ENCODE measurements at places on chromosomes 2 and 18.

GRCh38 chr2:37829202-37829601 lies 95.9 kb upstream of the RMDN2 start:
- DNase-seq = no peak

- DNase-seq = no peak
- no peak overlapping the region for H3K4me3 ChIP-seq
- no peak overlapping the region for H3K27ac ChIP-seq
- no peaks in the 10 kb centered on the region for H3K4me1 ChIP-seq
Measured at GRCh38 chr18:35983818-35984217, 11.3 kb downstream of the RMP24 start.

DNA sequence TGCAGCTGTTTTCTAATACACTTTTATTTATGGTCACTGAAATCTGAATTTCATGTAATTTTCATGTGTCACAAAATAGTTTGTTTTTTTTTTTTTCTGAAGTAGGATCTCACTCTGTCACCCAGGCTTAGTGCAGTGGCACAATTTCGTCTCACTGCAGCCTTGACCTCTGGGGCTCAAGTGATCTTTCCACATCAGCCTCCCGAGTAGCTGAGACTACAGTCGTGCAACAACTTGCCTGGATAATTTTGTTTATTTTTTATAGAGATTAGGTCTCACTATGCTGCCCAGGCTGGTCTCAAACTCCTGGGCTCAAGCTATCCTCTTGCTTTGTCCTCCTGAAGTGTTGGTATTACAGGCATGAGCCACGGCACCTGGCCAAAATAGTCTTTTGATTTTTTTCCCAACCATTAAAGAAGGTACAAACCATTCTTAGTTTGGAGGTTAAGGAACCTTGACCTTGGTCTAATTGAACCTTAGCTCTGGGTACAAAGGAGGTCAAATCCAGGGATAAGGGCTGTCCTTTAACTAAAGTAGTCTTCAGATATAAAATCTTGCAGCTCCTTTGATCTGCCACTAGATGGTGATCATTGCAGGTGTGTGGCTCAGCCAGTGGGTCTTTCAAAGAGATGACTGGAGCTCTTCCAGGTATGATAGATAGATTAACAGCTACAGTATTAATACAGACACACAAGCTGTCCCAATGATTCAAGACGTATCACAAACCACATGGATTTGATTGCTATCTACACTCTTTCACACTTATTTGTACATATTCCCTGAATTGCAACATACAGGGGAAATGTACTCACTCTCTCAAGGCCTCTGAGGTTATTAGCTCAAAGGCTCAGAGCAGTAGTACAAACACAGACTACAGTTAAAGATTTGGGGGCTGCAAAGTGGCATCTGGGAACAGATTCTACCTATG lies 4.7 kb upstream of the KRCC1 start:
- peaks cover 10% of the 10 kb centered on the region for H3K4me1 ChIP-seq
- H3K36me3 ChIP-seq = no peaks in the 10 kb centered on the region
- H3K27me3 ChIP-seq = no peaks in the 10 kb centered on the region
- no peak overlapping the region for H3K27ac ChIP-seq
- peak; percentile 39 for DNase-seq

- no peak for DNase-seq
- H3K27ac ChIP-seq = no peak overlapping the region
- no peaks in the 10 kb centered on the region for H3K27me3 ChIP-seq
- no peak overlapping the region for H3K4me3 ChIP-seq
Measured at GRCh38 chr2:121605820-121606733, 43.2 kb downstream of the CLASP1 start.

DNA sequence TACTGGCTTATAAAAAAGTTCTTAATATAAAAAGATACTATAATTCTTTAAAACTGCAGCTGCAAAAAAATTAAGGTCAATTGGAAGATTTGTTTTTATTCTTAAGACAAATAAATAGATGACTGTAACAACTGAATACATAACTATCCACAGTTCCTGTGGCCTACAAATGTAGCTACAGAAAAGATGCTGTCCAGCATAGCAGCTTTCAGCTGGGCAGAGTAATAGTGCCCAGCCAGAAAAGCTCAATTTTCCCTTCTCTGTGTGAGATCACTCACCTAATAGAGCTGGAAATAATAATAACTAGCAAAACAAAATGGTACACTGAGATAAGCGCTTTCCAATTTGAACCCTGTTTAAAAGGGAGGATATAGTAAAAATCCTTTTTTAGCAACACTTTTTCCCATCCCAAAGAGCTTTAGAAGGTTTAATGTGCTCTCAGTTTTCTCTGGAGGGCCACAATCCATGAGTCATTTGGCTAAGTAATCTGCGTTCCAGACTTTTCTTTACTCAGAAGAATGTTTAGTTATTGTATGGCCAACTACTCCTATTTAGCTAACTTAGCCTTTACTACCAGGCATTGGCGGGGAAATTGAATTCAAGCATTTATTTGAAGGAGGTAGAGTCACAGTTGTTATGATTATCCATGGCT lies 158.1 kb upstream of the SLC39A10 start:
- no peaks in the 10 kb centered on the region for H3K27me3 ChIP-seq
- H3K4me1 ChIP-seq = peaks cover 55% of the 10 kb centered on the region
- no peak for DNase-seq
- H3K4me3 ChIP-seq = no peak overlapping the region
- H3K27ac ChIP-seq = no peak overlapping the region
- H3K36me3 ChIP-seq = no peaks in the 10 kb centered on the region

GRCh38 chr2:207042841-207043240 lies 103.5 kb downstream of the CPO start:
- DNase-seq = no peak
- no peaks in the 10 kb centered on the region for H3K36me3 ChIP-seq
- H3K4me3 ChIP-seq = no peak overlapping the region
- peaks cover 3% of the 10 kb centered on the region for H3K27me3 ChIP-seq

- H3K4me3 ChIP-seq = no peak overlapping the region
- H3K4me1 ChIP-seq = no peaks in the 10 kb centered on the region
- peaks cover 53% of the 10 kb centered on the region for H3K36me3 ChIP-seq
- no peak for DNase-seq
Measured at GRCh38 chr2:282371-283263, 5.3 kb downstream of the ALKAL2 start.

GRCh38 chr2:112143150-112143549 lies 5.0 kb downstream of the FBLN7 start:
- no peaks in the 10 kb centered on the region for H3K4me1 ChIP-seq
- no peak overlapping the region for H3K27ac ChIP-seq
- H3K27me3 ChIP-seq = no peaks in the 10 kb centered on the region
- H3K4me3 ChIP-seq = no peak overlapping the region

DNA sequence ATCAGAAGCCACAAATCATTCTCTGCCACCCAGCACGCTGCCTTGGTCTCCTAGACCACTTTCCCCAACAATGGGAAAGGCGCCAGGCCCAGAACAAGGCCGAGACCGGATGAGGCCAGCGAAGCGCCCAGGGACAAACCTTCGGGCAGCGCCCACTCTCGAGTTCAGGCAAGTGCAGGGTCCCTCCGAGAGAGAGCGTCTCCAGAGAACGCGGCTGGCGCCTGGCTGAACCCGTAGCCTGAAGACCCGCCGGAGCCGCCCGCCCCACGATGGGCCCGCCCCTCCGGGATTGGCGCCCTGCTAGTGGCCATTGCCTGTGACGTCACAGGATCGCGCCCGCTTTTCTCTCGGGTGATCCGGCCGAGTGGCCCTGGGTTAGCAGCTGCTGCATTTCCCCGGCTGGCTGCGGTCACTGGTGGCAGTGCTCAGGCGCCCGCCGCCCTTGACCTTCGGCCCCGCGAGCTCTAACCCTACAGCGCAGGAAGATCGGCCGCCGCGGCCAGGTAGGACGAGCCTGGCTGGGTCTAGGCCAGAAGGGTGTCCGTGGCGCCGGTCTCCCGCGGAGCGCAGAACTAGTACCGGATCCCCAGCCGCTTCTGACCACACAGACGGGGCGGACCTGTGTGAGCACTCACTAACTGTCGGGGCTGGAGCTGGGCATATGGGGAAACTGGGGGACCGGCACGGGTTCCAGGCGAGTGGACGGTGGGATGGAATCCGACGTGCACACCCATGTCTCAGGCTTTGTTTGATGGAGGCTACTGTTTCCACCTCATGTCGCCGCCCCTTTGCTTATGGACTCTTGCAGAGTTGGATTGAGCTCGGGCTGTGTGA lies at the start of gene FAHD2A:
Gene FAHD2A (plus strand): TSS at position 339 of the 834 bp plus-strand sequence. CDS start 2,851 bp downstream, outside the sequence.
- no peaks in the 10 kb centered on the region for H3K27me3 ChIP-seq
- peaks cover 10% of the 10 kb centered on the region for H3K36me3 ChIP-seq
- H3K27ac ChIP-seq = peak within 1 kb of the TSS; percentile 85

DNA sequence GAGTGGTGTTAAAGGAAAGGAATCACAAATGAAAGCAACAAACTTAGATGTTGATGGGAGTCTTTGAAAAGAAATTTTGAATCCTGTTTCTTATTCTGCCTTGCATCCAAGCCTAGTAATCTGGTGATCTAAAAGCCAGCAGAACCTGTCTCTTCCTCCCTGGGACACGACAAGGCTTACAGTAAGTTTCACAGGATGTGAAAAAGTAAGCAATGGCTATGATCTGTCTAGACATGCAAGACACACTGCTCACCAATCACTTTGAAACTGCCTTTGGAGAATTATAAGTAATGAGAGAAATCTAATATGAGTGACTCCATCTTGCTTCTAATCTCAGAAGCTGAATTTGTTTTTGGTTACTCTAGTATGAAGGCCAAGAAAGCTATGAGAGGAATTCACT lies 103.7 kb downstream of the KCNH7 start:
- H3K36me3 ChIP-seq = no peaks in the 10 kb centered on the region
- no peak for DNase-seq
- no peaks in the 10 kb centered on the region for H3K27me3 ChIP-seq
- no peak overlapping the region for H3K27ac ChIP-seq
- no peak overlapping the region for H3K4me3 ChIP-seq

DNA sequence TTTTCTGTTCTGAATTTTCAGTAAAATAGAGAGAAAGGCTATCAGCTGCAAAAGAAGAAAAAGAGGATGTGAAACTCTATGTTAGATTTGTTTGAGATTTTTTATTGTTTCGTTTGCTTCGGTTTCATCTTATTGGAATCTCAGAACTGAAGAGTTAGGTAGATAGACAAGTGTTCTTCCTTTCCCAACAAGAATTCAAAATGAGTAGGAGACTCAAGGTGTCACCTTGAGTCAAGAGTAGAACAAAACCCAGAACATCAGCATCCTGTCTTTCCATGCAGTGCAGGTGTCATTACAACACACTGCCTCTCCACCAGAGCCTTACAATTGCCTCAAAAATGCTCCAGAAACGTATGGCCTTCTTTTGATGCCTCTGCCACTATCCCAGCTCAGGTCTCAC lies 21.1 kb downstream of the NBAS start:
- no peaks in the 10 kb centered on the region for H3K4me1 ChIP-seq
- no peak overlapping the region for H3K4me3 ChIP-seq
- no peaks in the 10 kb centered on the region for H3K27me3 ChIP-seq
- DNase-seq = no peak
- no peaks in the 10 kb centered on the region for H3K36me3 ChIP-seq
- no peak overlapping the region for H3K27ac ChIP-seq

DNA sequence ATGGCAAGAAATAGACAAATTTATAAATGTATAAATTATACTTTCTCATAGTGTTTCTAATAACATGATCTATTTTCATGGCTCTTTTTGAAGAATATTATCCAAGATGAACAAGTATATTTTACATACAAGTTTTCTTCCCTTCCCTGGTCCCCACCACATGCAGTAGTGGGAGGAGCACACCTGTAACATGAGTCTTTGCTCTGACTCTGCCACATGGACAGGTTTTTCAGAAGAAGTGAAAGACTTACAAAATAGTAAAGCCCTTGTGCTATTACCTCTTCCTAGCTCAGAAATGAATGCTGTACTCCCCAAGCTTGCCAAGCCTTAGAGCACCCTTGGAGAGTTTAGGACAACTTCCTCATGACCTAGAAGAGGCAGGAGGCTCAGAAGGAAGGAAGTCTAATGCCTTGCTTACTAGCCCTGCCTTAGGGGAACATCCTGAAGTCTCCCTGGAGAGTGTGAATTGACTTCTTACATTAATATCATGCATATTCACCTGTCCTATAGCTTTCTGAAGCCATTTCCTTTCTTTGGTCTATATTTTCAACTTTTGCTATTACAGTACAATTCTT lies 18.4 kb downstream of the MXD1 start:
- no peak overlapping the region for H3K4me3 ChIP-seq
- no peaks in the 10 kb centered on the region for H3K4me1 ChIP-seq
- DNase-seq = no peak
- H3K36me3 ChIP-seq = peaks cover 51% of the 10 kb centered on the region

- H3K27me3 ChIP-seq = no peaks in the 10 kb centered on the region
- H3K4me3 ChIP-seq = no peak overlapping the region
- no peak overlapping the region for H3K27ac ChIP-seq
- H3K36me3 ChIP-seq = no peaks in the 10 kb centered on the region
- no peak for DNase-seq
- no peaks in the 10 kb centered on the region for H3K4me1 ChIP-seq
Measured at GRCh38 chr2:102848366-102848839, 86.6 kb downstream of the TMEM182 start.

GRCh38 chr18:79242246-79242645 lies 153.5 kb upstream of the NFATC1 start:
- H3K36me3 ChIP-seq = no peaks in the 10 kb centered on the region
- no peak overlapping the region for H3K27ac ChIP-seq
- no peak for DNase-seq
- H3K4me3 ChIP-seq = no peak overlapping the region
- H3K4me1 ChIP-seq = no peaks in the 10 kb centered on the region
- no peaks in the 10 kb centered on the region for H3K27me3 ChIP-seq

- H3K4me3 ChIP-seq = no peak overlapping the region
- no peaks in the 10 kb centered on the region for H3K27me3 ChIP-seq
- no peak for DNase-seq
- H3K36me3 ChIP-seq = no peaks in the 10 kb centered on the region
- H3K4me1 ChIP-seq = no peaks in the 10 kb centered on the region
- no peak overlapping the region for H3K27ac ChIP-seq
Measured at GRCh38 chr18:36595046-36595817, 233.6 kb downstream of the TPGS2 start.

GRCh38 chr2:215619989-215620388 lies 184.1 kb upstream of the FN1 start:
- no peak overlapping the region for H3K27ac ChIP-seq
- H3K36me3 ChIP-seq = no peaks in the 10 kb centered on the region
- H3K4me1 ChIP-seq = no peaks in the 10 kb centered on the region
- no peak overlapping the region for H3K4me3 ChIP-seq
- no peaks in the 10 kb centered on the region for H3K27me3 ChIP-seq

DNA sequence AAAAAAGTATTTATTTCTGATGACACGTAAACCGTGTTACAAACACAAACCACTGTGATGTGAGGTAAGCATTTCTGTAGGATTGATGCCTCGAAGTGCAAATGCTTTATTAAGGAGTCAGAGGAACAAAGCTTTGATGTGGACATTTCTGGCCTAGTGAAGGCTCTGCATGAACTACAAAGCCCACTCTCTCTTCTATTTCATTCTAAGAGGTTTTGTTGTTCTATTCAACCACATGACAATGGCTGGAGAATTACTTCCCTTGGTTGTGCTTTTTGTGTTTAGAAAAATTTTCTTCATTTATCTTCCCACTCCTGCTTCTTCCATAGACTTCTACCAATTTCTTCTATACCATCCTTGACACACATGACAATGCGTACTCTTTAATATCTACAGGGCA lies 125.7 kb upstream of the CCDC195 start:
- no peak overlapping the region for H3K27ac ChIP-seq
- no peaks in the 10 kb centered on the region for H3K4me1 ChIP-seq

GRCh38 chr2:156191527-156191926 lies 141.0 kb downstream of the NR4A2 start:
- no peak overlapping the region for H3K4me3 ChIP-seq
- no peaks in the 10 kb centered on the region for H3K4me1 ChIP-seq
- H3K27me3 ChIP-seq = no peaks in the 10 kb centered on the region
- DNase-seq = no peak
- H3K27ac ChIP-seq = no peak overlapping the region

- H3K36me3 ChIP-seq = peaks cover 14% of the 10 kb centered on the region
- H3K27ac ChIP-seq = no peak overlapping the region
- no peak overlapping the region for H3K4me3 ChIP-seq
- H3K27me3 ChIP-seq = no peaks in the 10 kb centered on the region
Measured at GRCh38 chr2:177329064-177329463, 63.5 kb upstream of the AGPS start.

- no peak overlapping the region for H3K27ac ChIP-seq
- H3K4me3 ChIP-seq = no peak overlapping the region
Measured at GRCh38 chr2:181992776-181993175, 7.1 kb downstream of the PPP1R1C start.
